ENCODE measurements at places on chromosomes 3 and 15.

DNA sequence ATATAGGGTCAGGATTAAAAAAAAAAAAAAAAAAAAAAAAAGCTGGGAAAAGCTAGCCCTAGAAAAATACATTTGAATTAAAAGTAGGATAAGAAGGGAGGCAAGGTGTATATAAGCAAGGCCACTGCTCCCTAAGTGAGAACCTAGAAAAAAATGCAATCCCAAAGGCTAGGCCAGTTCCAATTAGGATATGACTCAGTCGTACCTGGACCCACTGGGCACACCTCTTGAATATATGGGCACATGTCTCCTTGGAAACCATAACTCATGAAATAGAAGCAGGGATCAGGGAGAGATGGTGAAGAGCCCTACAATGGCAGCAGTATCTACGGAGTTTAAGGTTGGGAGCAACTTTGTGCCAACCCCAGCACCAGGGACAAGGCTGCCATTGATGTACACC, 314.1 kb upstream of the IL12A start:
- DNase-seq: no peak

DNA sequence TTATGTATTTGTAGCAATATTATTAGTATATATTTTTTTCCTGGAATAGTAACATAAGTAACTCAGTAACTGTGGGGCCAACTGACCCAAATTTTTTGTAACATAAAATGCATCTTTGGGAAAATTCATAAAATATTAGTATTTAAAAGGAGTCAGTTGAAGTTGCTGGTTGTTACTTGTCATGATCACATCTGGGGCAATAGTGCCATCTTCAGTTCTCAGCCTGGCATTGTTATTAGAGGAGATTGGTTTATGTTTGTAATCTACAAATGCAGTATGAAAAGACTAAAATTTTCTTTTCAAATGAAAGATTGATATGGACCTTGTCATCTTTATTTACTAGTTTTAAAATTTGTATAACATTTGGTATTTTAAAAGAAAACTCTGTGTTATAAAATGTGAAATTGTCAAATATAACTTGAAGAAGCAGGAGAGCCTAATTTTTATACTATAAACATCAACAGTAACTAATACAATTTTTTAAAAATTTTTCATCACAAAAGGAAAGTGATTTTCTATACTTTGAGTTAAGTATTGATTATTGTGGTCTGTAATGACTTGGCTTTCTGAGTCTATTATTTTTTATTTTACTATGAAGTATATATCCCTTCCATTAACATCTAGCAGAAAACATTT, 38.8 kb upstream of the MLF1 start:
- no peak for DNase-seq

DNA sequence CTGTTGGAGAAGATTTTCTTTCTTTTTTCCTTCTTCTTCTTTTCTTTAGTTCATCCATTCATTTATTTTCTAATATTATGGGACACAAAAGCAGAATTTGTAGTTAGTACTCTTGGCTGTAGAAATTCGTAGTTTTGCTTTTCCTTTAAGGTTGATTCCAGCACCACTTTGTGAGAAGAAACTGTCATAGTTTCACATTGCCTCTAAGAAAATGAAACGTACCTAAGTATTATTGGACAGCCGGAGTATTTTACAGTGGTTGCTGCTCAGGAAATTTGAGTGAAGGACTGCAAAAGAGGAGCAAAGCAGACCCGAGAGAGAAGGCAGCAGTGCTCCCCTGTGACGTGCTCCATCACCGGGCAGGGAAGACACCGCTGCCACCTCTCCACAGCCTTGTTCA, 48.1 kb downstream of the PLCL2 start:
- DNase-seq: no peak

- DNase-seq: no peak
These were observed 46.8 kb downstream of the SCN5A start for GRCh38 chr3:38602576-38603250.

DNA sequence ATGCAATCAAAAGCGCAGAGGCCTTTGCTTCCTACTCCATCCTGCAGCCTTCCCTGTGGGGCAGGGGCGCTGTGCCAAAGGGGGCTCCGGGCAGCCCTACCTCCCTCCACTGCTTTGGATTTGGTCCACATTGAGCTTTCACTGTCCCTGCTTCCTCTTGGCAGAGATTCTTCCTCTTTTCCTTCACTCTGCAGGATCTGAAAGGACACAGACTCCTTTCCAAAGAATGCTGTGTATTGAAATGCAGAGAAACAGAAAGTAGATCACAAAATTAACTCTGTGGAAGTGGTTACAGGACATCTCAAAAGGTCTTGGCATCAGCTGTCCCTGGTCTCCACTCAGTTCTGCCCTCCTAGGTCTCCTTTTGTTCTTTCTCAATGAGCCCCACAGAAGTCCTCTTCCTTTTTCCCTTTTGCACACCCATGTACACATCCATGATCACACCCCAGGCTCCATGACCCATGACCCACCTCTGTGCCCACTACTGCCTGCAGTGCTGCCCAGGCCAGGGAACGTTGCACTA, 64.1 kb downstream of the CCR1 start:
- DNase-seq: no peak

DNA sequence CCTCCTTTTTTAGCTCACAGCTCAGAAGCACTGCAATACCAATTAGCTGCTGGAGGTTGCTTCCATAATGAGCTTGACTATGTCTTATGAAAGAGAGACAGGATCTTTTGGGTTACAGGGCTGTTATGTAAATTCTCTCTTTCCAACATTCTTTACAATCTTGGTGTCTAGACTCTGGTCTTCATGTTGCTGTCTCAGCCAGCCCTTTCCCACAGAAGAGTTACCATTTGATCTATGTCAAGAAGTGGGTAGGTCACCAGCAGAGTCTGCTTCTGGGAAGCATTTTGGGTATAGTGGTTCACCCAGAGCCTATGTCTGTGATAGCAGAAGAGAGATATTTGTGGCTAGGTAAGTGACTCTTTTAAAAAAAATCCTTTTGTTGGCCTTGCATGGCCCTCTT, 234.5 kb downstream of the SATB1 start:
- no peak for DNase-seq

DNA sequence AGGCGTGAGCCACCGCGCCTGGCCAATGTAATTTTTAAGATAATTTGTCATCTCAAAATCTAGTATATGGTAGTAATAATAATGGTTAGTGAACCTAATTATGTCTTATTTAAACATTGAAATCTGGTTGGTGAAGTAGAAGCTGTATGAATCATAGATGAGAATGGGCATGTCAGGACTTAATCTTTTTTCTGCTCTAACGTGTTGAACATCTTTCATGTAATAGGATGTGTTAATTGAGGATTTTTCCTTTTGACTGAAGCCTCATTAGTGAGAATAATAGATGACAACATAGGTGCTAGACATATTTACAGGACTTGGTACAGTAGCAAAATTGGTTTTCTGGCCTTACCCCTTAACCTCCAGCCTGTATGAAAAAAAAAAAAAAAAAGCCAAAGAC, 835.6 kb downstream of the IGSF11 start:
- no peak for DNase-seq

GRCh38 chr3:11982341-11982941, 21.7 kb upstream of the SYN2 start:
- no peak for DNase-seq

DNA sequence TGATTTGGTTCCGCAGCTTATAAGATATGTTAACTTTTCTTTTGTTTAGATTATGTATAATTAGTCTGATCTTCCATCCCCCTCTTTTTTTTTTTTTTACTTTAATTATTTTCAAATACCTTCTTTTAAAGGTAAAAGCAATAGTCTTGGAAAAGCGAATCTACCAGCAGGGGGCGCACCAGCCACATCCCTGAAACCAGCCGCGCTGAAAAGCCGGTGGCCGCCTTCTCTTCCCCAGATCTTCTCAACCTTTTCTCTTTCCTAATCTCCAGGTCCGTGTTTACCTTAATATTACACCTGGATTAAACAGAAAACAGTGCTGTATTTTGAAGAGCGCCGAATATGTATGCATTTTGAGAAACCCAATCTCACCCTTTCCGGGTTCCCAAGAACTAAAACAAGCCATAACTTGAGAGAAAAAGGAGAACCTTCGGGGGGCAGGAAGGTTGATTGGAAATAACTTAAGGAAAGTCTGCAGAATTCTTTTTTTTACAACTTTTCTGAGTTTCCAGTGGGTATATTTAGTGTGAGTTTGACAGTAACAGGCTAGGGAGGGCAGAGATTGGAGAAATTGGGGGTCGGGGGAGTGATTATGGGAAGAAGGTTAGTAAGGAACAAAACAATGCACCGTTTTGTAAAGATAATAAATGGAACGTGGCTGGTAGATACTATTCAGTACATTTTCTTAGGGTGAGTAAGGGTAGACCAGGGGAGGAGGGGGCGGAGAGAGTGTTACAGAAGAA, 2.0 kb upstream of the SOX2 start:
- no peak for DNase-seq

- DNase-seq: no peak
These were observed 25.0 kb downstream of the TCF12 start for GRCh38 chr15:56943403-56943802.

GRCh38 chr3:117885011-117885441, 1149.6 kb downstream of the IGSF11 start:
- no peak for DNase-seq

DNA sequence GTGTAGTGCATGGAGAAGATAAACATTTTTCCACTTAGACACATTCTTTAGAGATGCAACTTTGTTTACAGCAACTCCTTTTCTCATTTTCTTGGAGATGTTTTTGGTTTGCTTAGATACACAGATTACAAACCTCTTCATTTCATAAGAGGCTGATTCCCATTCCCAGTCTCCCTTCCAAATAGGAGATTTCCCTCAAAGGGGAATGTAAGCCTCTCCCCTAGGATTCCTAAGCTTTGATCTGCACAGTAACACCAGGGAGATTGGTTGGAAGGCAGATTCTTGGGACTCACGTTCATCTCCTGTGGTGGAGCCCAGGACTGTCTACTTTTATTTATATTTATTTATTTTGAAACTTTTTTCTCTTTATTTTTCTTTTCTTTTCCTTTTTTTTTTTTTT, 63.2 kb downstream of the MCTP2 start:
- DNase-seq: no peak

GRCh38 chr3:57999417-58000115, 8.7 kb upstream of the FLNB start:
- no peak for DNase-seq

GRCh38 chr3:46470831-46471230, 6.1 kb upstream of the LTF start:
- no peak for DNase-seq

GRCh38 chr3:182740710-182741109, 52.6 kb upstream of the ATP11B start:
- DNase-seq: no peak

- DNase-seq: no peak
These were observed 153.8 kb downstream of the SPATA16 start for GRCh38 chr3:172987273-172987672.

GRCh38 chr3:39150803-39151631, 2.4 kb downstream of the CSRNP1 start:
- no peak for DNase-seq

GRCh38 chr3:114709102-114709501, 415.3 kb downstream of the TIGIT start:
- DNase-seq: no peak
